ENCODE measurements at places on chromosomes 2 and 18.

DNA sequence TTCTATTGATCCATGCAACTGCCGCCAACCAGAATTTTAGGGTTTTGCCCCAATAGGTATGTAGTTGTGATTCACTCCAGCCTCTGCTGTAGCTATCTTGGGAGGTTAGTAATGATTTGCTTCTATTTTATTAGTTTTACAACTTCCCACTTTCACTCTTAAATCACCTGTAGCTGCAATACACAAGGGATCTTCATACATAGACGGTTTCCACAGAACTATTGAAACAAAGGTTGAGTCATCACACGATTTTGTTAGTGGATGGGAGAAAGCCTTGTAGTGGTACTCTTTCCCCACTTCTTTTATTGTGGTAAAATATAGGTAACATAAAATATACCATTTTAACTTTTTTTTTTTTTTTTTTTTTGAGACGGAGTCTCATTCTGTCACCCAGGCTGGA is 104.2 kb upstream of the SPRED2 start:
- no peak for DNase-seq

GRCh38 chr18:76306685-76307292 is 188.3 kb downstream of the ZNF516 start:
- no peak for DNase-seq

GRCh38 chr2:234964631-234965461 is 13.0 kb downstream of the SH3BP4 start:
- DNase-seq: no peak

DNA sequence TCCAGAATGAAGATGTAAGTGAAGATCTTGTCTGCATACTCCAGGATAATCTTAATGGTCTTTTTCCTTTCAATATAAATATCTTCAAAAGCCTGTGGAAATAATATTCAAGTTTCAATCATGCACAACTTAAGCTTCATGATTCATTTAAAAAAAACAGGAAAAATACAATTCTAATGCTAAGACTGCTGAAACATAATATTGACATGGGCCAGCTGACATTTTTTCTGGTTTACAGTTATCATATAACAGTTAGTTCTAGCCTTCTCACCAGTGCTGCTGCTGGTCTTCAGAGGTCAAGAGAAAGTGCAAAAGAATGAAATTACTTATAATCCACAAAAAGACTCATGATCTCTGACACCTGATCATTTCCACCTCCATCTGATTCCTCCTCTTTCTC is 110.4 kb upstream of the SCN1A start:
- DNase-seq: no peak

DNA sequence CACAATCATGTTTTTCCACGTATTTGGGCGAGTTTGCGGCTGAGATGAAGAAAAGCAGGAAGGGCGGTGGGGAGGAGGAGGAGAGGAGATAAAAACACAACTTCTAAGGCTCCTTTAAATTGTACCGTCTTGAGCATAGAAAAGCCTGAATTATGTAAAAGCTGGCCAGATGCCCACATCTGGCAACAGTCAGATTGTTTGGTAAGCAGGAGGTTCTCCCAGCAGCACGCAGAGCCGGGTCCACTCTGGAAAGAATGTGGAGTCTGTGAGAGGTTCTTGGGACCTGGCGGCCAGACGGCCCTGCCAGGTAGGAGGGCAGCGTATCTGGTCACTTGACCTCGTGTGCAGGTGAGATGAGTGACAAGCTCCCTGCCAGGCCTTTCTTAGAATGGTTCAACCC is 215.3 kb upstream of the APCDD1 start:
- no peak for DNase-seq

DNA sequence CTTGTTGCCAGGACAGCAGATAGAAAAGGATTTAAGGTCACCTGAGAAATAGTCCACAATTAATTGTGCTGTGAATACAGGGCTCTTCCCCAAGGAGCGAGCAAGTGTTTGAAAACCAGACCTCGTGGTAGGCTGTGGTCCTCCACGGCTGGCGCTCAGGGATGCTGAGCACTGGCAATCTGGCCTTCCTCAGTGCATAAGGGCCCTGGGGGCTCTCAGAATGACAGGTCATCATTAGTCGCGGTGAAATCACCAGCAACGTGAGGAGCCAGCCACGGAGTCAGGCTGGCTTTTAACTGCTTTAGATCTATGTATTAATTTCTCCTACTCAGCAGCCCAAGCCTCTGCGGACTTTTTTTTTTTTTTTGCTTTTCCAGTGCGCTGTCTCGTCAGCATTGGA is 148.5 kb downstream of the FHOD3 start:
- DNase-seq: no peak

DNA sequence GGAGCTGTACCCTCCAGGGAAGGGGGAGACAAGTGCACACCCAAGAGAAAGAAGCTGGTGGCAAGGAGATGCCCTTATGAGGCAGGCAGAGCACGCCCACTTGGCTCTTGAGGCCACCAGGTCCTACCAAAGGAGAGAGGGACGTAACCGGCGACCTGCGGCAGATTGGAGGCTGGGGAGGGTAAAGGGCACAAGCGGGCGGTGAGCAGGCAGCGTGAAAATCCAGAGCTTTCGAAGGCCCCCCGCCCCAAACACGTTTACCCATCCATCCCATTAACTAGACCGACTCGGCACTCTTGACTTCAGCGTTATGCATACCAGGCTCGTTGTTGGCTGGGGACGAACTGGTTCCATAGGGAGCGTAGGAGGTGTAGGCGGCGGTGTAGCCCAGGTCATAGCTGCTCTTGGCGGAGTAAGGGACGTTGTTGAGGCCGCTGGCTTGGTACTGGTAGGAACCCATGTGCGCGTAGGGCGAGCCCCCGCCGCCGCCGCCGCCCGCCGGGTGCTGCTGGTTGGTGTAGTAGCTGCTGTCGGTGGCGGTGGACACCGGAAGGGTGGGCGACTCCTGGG is 794 bp downstream of the DLX2 start:
- DNase-seq: no peak

- no peak for DNase-seq
These were observed 39.4 kb downstream of the KIF5C start for GRCh38 chr2:148914463-148914862.

- no peak for DNase-seq
These were observed 331.5 kb downstream of the HRH4 start for GRCh38 chr18:24791751-24792545.

- no peak for DNase-seq
These were observed 99.7 kb upstream of the KLHL29 start for GRCh38 chr2:23285091-23285800.

GRCh38 chr2:238615187-238615586 is 188.5 kb downstream of the ASB1 start:
- DNase-seq: no peak

DNA sequence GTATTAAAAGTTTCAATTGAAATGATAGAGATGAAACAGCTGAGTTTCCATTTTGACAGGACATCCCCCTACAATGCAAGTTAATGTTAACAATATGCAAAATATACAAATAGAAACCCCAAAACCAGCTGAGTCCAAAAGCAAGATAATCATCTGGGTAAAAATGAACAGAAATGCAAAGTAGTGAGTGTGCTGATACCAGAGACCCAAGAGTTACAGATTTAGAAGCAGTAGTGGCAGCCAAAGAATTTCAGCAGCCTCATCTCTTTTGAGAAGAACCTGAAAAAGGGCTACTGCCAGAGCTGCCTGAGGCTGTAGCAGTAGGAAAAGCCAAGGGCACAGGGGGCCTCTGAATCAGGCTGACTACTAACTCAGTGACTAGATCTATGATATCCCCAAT is 82.6 kb downstream of the THADA start:
- DNase-seq: no peak
